Suprapubic skin (tissue), 4 donors: ENCODE measurements at places on chromosomes 3 and 15.

DNA sequence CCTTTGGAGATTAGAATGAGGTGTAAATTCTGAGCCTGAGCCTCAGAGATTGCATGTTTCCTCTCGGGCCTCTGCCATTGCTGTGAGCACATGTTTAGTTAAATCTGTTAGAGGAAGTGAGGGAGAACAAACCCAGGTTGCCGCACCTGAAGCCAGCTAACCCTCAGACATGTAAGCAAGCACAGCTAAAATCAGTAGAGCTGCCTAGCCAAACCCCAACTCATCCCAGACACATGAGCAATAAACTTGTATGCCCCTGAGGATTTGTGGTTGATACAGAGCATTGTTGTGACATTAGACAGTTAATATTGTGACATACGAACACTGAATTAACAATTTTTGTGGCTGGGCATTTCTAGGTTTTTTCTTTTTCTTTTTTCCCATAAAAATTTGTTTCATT lies 41.9 kb downstream of the NMD3 start:
- DNase-seq, result no peak

DNA sequence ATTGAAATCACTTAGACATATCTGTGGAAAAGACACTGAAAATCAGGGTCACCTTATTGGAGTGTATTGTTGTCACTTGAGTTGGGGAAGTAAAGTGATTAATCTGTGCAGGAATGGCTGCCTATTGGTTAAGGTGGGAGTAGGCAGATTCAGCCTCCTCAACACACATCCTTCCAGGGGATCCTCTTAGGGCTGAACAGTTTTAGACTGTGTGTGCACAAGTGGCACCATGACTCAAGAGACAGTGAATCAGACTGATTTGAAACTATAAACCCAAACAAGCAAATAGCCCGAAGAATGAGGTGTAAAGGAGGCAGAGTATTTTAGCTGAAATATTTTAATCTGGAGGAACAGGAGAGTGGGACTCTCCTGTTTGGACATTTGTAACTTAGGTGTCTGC lies 4.9 kb downstream of the ABHD17C start:
- no peak for DNase-seq

- peak; percentile 85 for DNase-seq
Measured at GRCh38 chr3:169764312-169764881, 463 bp downstream of the TERC start.

DNA sequence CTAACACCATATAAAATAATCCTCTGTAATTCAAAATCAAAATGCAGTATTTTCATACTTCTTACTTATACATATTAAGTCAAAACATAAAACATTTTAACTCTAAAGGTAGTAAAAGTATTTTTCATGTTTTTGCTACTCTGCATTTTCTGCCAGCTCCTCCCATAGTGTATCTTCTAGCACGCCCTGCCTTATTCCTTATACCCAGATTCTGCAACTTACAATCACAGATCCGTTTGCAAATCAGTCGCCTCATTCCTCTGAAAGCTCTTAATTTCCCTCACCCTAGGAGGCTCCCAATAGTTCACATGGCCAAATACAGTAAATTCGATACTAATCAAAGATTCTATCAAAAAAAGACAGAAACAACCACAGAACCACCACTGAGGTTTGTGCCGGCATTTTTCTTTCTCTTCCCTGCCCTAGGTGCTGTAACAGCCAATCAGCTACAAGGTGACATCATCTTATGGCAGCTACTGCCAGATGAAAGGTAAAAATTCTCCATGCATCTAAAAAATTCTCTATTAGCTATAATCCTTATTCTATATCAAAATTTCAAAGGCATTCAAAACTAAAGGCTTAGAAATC lies 72.9 kb downstream of the CLASP2 start:
- DNase-seq, result no peak

- peak; percentile 47 for DNase-seq
Measured at GRCh38 chr3:38588995-38589937, 60.2 kb downstream of the SCN5A start.

DNA sequence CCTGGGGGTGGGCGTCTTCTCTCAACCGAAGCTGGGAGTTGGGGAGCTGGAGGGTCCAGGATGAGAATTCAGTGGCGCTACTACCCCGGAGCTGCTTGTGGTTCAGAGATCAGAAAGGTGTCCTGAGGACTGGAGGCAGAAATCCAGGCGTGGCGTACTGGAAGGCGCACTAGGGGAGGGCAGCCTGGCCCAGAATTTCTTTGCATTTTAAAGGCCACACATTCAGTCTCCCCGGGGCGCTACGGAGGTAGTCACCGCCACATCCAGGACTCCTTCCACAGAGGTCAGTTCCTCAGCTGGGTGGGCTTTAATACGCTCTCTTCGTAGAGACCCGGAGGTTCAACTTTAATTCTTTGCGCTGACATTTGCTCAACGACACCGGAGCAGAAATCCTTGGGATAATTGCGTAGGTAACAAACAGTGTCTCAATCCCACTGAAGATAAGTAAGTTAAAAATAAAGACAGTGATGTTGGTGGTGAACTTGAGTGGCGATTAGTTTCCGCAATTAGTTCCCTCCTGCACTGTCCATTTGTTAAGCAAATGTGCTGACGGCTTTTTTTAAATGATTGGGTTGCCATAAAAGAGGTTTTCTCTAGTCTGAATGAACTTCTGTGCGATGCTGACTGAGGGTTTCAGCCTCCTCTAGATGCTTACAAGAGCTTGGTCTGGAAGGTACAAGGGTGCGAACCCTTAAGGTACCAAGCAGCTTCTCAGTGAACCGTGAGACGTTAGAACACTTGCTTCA lies 535 bp downstream of the MCTP2 start:
- no peak for DNase-seq

DNA sequence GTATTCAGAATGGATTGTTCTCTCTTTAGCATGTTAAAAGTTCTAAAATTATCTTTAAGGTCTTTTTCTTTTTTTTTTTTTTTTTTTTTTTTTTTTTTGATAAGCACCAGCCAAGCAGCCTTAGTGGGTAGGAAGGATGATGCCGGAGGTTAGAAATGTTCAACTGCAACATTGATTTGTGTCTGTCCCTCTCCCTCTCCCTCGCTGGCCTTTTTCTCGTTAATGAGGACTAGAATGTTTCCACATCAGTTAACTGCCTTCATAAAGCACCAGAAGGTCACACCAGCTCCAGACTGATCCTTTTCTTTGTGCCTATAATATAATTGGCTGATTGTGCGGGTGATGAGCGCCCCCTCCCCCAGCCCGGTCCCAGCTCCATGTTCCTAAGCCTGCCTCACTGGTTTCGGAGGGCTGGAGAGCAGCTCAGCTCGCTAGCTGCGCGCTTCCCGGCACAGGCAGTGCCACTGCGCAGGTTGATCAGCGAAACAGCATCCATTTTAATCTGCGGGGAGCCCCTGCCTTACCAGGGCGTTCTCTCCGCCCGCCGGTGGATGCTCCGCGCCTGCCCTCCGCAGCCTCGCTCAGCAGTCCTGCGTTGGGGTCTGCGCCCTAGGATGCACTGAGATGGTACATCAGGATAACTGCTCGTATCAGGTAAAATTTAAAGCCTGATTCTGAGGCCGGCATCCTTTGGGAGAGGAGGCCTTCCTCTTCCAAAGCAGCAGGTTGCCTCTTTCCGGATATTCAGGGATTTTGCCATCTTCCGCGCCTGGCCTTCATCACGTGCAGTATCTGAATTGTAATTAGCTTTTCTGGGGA lies 148.9 kb upstream of the IL12A start:
- DNase-seq, result no peak

- no peak for DNase-seq
Measured at GRCh38 chr15:88061452-88061851, 195.1 kb downstream of the NTRK3 start.

- no peak for DNase-seq
Measured at GRCh38 chr15:39643727-39644126, 62.8 kb downstream of the THBS1 start.

DNA sequence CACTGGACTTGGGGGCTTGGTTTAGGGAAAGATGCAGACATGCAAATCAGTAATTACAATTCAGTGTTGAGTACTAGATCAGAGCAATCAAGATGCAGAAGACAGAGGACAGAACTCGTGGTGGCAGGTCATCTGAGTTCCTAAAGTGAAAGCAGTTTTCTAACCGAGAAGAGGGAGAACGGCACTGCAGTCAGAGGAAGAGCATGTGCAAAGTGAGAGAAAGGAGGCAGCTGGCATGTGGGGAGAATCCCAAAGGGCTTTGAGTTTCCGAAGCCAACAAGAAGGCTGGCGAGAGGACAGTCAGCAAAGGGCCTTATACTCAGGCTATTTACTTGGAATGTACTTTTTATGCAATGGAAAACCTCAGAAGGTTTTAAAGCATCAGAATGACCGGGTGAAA lies 87.0 kb downstream of the ANP32A start:
- no peak for DNase-seq

- no peak for DNase-seq
Measured at GRCh38 chr3:24034464-24034863, 89.4 kb downstream of the NR1D2 start.

DNA sequence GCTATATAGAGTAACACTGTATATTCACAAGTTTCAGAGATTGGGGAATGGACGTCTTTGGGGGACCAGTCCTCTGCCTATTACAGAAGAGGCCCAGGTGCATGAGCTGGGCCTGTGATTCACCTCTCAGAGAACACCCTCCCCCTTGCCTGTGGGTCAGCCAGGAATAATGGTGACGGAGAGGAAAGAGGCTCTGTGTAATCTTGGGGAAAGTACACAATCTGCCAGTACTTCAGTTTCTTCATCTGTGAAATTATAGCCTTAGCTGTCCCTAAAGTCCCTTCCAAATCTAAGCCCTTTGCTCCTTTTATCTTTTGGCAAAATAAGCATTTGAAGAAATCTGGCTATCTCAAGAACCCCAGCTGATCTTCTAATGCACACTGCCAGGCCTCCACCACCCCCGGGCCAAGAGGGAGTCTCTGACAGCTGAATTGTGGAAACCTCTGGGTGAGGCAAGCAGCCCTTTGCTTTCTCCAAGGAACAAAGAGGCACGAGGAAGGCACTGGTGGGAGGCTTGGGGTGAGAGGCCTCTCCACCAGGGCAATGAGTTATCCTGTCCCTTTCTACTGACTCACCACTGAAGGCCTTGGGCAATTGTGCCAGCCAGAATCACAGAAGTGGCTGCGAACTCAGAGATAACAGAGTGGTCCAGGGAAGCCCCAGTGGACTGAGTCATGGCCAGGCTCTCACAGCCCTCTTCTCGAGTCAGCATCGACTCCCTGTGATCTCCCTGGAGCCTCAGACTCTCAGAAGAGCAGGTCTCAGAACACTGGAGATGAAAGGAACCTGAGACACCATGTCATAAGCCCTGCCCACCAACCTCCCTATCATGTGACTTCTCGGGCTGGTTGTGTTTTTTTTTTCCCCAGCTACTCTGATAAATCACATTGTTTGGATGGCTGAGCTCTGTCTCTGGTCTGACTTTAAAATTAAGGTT lies 31.8 kb downstream of the CCNL1 start:
- no peak for DNase-seq

DNA sequence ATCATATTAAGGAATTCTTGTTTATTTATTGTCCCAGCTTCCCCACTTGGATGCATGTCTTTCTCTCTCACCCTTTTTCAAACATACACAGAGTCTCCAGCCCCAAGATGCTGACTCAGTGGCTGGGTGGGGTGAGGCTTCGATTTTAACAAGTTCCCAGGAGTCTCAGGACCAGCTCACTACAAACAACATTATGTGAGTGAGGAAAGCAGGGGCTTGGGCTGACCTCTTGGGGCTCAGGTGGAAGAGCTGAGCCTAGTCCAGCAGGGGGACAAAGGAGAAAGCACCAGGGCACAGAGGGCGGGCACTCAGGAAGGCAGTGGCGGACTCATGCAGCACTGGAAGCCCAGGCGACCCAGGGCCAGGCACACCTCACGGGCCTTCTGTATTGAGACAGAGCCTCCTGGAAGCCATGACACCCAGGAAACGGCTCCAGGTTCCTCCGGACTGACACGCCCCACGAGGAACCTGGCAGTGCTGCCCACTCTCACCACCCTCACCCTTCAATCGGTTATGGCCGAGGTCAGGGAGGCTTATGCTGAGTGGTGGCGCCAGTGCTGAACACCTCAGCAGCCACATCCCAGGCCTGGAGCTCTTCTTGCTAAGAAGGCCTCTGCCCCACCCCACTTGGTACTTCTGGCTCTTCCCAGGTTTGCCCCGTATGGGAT lies 97.4 kb downstream of the LRIG1 start:
- DNase-seq, result no peak

- DNase-seq, result no peak
Measured at GRCh38 chr3:98594628-98595324, 1.4 kb upstream of the CPOX start.

DNA sequence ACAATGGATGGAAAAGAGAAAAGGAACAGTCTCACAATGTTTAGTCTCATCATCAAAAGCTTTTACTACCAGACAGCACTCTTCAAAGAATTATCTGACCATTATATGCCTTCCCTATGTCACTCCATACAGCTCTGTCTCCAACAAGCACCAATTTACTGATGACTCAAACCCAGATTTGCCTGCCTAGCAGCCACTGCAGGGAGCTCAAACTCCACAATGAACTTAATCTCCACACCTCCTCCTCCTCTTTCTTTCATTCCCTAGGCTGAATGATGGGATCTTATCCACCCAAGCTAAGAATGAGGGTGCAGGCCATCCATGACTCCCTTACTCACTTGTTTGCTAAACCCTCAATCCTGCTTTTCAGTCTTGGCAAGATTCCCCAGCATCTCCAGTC lies 45.5 kb downstream of the NBEAL2 start:
- DNase-seq, result no peak

DNA sequence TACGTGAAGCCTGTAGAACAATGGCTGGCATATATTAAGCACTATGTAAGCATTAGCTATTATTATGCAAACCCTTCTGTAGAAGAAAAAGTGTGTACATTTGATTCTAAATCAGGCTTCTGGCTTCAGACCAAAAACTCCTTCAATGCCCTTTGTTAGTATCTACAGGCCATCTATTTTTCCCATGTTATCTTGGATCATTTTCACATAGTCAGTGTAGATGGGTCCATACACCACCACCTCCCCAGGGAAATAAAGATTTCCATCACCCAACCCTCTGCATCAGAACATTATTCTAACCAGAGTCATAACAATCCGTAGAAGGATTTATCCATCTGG lies 8.0 kb upstream of the KLHL6 start:
- DNase-seq, result no peak

- no peak for DNase-seq
Measured at GRCh38 chr3:4681301-4681700, 188.2 kb downstream of the ITPR1 start.
